ENCODE measurements at places on chromosomes 2 and 18.

DNA sequence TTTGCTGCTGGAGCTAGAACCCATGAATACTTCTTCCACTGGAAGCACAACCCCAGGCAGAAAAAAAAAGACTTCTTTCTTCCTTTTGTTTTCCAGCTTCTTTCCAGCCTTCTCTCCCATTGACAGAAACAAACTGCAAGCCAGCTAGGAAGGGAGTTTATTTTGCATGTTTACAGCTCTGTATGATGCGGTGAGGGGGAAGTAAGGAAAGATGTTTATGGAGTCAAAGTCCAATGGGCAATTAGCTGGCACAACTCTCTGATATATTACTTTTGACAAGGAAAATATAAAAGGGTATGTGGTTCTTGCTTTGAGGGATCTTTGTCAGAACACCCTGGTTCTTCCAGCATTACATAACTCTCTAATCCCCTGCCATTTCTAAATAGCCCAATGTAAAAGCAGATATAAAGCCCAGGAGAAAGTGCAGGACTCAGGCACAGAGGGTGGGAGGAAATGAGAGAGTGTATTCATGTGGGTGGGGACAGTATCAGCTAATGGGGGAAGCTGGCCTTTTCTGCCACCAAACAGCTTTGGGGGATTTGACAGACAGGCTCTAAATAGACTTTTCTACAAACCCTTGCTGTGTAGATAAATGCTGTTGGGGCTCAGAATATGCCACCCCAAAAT is 9.3 kb upstream of the NMS start:
- DNase-seq, result no peak

DNA sequence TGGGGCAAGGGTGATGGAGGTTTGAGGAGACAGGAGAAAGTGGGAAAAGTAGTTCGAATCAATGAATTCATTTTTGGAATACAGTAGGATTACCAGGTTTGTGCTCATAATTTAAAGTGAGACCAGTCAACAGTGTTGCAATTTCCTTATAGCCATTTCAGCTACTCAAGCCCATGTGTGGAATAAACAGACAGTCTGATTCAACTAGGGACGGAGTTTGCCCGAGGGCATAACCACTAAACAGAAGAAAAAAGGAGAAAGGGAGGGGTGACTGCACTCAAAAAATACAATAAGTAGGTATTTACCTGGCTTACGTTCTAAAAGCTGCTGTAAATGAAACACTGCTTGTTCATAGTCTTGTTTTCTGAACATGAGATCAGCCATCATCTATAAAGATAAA is 55.2 kb downstream of the TTC21B start:
- DNase-seq, result no peak

DNA sequence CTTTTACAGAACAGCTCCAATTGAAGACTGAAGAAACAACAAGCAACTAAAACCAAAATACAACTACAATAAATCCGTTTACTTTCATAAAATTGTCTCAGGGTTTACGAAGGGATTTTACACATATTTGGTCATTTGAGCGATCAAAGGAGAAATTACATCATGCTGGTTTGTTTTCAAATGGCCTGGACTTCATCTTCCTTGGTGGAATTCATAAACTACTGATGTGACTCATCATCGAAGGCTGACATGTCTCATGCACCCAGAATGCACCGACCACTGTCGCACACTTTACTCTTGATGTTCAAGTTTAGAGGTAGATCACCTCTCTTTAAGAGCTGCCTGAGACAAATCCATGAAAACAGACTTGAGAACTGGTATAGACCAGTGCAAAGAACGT is 25.6 kb upstream of the PMAIP1 start:
- no peak for DNase-seq

DNA sequence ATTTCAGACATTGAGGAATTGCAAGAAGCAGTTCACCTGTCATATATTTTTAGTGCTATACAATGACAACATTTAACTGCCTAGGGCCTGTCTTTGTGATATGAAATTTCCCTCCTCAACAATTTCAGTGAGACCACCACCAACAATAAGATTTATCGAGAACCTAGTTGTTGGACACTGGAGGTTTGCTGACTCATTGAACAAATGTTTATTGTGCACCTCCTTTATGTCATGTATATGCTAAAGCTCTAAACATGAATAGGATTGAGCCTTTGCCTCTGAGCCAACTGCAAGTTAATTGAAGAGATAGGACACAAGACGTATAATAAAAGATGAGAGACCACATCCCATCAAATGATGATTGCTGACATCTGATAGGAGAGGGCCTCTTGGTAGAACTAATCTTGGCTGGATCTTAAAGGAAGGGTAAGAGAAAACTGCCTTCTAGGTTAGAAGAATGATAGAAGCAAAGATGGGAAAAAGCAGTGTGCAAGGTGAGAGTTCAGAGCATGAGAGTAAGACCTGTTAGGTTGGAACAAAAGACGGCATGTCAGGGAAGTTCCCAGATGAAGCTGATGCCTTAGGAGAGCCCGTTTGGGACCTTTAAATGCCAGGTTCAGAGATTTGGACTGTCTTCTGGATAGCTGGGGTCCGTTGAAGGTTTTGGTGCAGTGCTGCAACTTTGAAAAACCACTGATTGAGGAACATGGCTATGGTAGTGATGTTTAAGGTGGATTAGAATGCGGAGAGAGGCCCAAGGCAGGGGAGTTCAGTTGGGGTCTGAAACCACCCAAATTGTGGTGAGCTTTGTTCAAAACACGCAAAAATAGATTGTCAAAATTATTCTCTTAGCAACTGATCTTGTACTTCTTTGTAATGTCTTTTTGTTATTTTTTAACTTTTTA is 133.0 kb upstream of the EML6 start:
- no peak for DNase-seq

- DNase-seq, result no peak
These were observed 32.9 kb downstream of the ARHGEF4 start for GRCh38 chr2:130869441-130870160.

All from left cardiac atrium (tissue), 4 donors.